Keratinocyte (primary cell): ENCODE measurements at places on chromosomes 6 and 20. TPM values are rescaled to one million over a fixed set of nuclear protein-coding genes. Genes with fewer than 3 reads are reported as not detected.

The GSTA2 gene
- polyA plus RNA-seq: not detected in 3 replicates

The GLO1 gene
- 201 to 301 TPM (median 210 TPM) in 3 replicates for polyA plus RNA-seq

DNA sequence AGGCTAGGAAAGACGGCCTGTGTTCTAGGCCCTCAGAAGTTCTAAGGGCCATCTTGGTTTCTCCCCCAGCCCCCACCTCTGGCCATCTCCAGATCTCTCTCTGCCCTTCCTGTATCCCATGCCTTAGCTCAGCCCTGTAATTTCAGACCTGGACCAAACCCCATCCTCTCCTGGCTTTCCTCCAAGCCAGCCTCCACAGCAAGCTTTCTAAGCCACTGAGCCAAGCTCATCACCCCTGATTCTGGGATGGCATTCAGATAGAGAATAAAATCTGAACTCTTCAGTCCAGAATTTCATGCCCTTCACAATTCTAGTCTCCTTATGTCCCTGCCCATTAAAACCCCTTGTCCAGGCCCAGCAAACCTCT is 18.9 kb upstream of the CCM2L start:
- DNase-seq: no peak
- H3K36me3 ChIP-seq: no peaks in the 10 kb centered on the region
- H3K4me1 ChIP-seq: no peaks in the 10 kb centered on the region
- no peak overlapping the region for H3K4me3 ChIP-seq

- no peak for DNase-seq
- no peaks in the 10 kb centered on the region for H3K36me3 ChIP-seq
- H3K27ac ChIP-seq: no peak within 1 kb of the TSS
- peaks cover 22% of the 10 kb centered on the region for H3K27me3 ChIP-seq
- no peaks in the 10 kb centered on the region for H3K4me1 ChIP-seq
These were observed at the start of gene HLA-DQB2 for GRCh38 chr6:32763421-32763820. Gene HLA-DQB2 (minus strand): TSS chr6:32763532. CDS start chr6:32763470, 62 bp downstream.

- H3K27ac ChIP-seq: no peak overlapping the region
- DNase-seq: no peak
- peaks cover 64% of the 10 kb centered on the region for H3K27me3 ChIP-seq
- H3K4me1 ChIP-seq: peaks cover 24% of the 10 kb centered on the region
- no peaks in the 10 kb centered on the region for H3K36me3 ChIP-seq
- peak overlapping the region; percentile 62 for H3K4me3 ChIP-seq
These were observed 2.5 kb upstream of the HEY2 start for GRCh38 chr6:125746731-125747588.

GRCh38 chr6:170172392-170172791 is 118.5 kb downstream of the DLL1 start:
- H3K4me1 ChIP-seq: peaks cover 1% of the 10 kb centered on the region
- DNase-seq: no peak
- no peaks in the 10 kb centered on the region for H3K27me3 ChIP-seq
- H3K27ac ChIP-seq: no peak overlapping the region
- H3K36me3 ChIP-seq: no peaks in the 10 kb centered on the region

GRCh38 chr6:57329933-57330332 is 12.5 kb downstream of the PRIM2 start:
- H3K27ac ChIP-seq: no peak overlapping the region
- no peak for DNase-seq
- H3K36me3 ChIP-seq: peaks cover 3% of the 10 kb centered on the region
- no peaks in the 10 kb centered on the region for H3K4me1 ChIP-seq

DNA sequence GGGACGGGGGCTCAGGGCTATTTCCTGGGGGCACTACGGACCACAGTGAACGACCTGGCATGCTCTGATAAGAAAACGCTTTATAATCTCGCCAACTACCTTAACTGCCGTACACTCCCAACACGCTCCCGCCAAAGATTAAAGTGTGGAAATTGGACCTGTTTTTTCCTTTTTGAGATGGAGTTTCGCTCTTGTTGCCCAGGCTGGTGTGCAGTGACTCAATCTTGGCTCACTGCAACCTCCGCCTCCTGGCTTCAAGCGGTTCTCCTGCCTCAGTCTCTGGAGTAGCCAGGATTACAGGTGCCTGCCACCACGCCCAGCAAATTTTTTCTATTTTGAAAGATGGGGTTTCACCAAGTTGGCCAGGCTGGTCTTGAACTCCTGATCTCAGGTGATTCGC is 346 bp upstream of the SLC44A4 start:
- H3K27ac ChIP-seq: peak overlapping the region; percentile 49
- H3K36me3 ChIP-seq: peaks cover 17% of the 10 kb centered on the region
- peak overlapping the region; percentile 62 for H3K4me3 ChIP-seq
